Hair follicle dermal papilla cell (primary cell): ENCODE measurements at places on chromosomes 3 and 15. TPM values are rescaled to one million over a fixed set of nuclear protein-coding genes. Genes with fewer than 3 reads are reported as not detected.

The CASR gene
- total RNA-seq = not detected in 2 replicates

The KCNH8 gene
- not detected in 2 replicates for total RNA-seq

The ALG1L2 gene
- not detected in 2 replicates for total RNA-seq

The P2RY1 gene
- total RNA-seq = 0.24 and 0.81 TPM in 2 replicates

The FRMD4B gene
- total RNA-seq = 1.1 and 4.0 TPM in 2 replicates

The CCDC191 gene
- 3.6 TPM in 2 replicates for total RNA-seq

The GOLGA8T gene
- 0.16 TPM in 1 of 2 replicates, not detected in the other for total RNA-seq

The FEZF2 gene
- not detected in 2 replicates for total RNA-seq

The RTP3 gene
- not detected in 2 replicates for total RNA-seq
